Activated T-cell treated with anti-CD3 and anti-CD28 coated beads for 24 hours (primary cell): ENCODE measurements at places on chromosomes 3 and 15.
A peak's percentile ranks its signal among the peaks of the same experiment; 100 is the strongest.

DNA sequence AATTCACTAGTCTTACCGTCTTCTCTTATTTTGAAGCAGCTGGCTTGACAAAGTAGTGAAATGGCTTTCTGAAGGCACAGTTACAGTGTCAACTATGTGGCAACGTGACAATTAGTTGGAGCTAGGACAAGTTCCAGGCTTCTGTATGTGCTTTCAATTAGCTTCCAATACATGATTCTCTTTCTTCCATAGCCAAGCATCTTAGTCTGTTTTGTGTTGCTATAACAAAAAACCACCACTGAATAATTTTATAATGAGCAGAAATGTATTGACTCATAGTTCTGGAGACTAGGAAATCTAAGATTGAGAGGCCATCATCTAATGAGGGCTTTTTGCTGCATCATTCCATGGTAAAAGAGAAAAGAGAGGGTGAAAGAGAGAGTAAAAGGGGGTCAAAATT is 365.1 kb upstream of the PLSCR5 start:
- DNase-seq: no peak

- DNase-seq: no peak
These were observed 298.5 kb downstream of the DIPK2A start for GRCh38 chr3:144270100-144270499.

DNA sequence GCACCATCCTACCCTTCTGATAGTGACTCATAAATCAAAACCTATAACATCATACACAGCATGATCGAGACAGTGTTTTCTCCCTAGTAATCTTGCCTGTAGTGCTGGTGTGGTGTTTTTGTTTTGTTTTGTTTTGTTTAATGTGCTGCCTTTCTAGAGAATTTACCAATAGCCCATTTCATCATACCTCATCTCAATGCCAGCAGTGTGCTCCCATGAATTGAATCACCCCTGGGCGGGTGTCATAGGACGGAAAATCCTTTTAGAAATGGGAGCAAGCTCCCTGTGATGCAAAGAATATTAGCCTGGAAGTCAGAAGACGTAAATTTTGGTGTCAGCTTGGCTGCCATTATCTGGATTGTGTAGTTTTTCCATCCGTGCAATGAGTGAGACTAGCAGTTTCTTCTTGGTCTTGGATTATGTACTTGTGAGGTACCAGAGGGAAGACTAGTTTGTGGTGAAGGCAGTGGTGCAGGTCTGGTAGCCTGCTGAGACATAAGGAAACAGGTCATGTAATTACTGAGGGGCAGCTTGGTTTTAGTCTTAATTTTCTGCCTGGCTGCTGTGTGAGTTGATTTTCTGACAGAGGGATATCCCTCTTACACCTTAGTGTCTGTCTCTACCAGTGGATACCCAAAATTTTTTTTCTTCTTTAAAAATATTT is 29.9 kb downstream of the IGSF10 start:
- DNase-seq: no peak

DNA sequence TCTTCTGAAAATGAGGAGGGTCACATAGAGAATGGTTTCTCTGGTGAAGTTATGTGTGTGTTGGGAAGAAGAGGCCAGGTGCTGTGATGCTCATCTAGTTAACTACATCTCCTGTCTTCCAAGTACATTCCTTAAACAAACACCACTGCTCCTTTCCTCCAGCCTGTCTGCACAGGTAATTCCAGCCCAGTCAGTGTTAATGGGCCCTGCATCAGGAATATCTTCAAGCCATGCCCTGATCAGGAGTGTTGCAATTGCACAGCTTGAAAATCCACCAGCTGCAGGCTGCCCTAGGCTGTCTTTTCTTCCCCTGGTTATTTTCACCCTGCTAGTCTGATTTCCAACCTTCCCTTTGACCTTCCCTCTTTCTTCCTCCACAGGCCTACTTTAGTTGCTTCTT is 41.9 kb upstream of the LMOD3 start:
- DNase-seq: no peak

- DNase-seq: peak; percentile 69
These were observed 2.6 kb upstream of the APEH start for GRCh38 chr3:49671291-49672288.

DNA sequence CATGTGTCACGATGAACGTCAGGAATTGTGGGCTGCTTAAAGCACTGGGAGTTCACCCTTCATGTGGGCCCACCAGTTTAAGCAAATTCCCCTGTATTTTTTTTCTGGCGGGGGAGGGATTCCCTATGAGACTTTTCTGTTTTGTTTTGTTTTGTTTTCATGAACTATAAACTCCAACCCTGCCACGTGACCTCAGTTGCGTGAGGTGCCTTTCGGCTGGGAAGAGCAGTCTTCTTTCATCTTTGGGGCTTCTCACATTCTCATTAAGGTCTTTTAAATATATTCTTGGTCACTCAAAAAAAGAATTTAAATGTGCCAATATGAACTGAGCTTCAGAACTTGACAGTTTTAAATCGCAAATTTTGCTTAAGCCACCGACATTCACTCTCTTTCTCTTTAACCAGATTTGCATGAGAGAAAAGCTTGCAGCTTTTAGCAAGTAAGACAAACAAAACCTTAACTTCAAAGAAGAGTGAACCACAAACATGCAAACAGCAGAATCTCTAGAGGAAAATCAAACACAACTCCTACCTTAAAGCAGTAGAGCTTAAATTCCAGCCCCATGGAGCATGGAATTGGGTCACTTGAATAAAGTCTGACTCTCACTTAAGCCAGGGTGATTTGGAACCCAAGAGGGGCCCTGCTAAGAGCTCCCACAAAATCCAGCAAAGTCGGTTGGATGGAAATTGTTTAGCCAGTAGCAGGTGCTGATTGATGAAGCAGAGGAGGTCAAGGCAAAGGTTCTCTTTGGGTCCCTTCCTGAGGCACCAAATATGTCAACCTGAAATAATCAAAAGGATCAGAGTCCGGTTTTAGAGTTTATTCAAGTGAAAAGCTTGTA is 699.8 kb upstream of the GBE1 start:
- no peak for DNase-seq

DNA sequence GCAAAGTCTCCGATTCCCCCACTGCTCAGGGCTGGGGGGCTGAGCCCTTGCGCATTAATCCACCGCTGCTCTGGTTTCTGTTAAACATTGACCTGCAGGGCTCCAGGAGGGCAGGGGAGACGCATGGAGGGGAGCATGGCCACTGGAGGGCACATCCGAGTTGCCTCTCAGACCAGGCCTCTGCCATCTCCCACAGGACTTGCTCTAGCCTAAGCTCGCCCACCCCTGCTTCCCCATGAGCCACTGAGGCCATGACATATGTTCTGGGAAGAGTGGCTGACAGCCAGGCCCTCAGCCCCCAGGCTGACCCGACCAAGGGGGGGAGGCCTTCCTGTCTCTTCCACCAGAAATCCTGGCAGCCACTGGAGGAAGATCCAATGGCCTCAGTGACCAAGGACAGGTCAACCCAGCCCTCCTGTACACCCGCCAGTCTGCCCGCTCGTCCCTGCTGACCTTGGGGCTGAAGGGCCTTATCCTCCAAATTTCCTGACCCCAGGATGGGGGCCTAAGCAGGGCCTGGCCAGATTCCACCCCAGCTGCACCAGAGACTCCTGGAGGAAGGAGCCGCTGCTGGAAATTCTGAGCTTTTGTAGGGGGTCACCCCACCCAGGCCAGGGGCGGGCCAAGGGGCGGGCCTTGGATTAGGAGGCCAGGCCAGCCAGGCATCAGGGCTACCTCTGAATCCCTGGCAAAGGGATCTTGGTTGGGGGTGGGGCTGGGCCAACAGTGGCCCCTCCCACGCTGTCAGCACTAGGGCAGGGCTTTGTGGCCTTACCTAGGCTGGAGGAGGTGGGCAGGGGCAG is at the start of gene HYAL1:
TSS of gene HYAL1 (minus strand) at position 562 of the 803 bp plus-strand sequence. CDS start 618 bp downstream, outside the sequence.
- no peak for DNase-seq

DNA sequence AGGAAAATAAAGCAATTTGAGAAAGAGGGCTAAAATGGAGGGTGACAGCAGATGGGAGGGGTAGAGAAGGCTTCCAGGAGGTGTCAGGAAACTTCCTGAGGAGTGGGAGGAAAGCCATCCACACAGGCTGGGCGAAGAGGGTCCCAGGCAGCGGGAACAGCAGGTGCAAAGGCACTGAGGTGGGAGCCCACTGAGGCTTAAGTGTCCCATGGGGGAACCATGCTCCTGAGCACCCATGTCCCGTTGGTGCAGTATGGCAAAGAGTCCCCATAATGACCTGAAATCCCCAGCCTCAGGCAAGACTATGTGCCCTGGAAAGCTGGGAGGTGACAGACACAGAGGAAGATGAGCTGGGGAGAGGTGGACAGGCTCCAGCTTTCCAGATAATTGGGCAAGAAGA is 30.0 kb downstream of the CFAP100 start:
- no peak for DNase-seq
